ENCODE measurements at places on chromosomes 1 and 21.

DNA sequence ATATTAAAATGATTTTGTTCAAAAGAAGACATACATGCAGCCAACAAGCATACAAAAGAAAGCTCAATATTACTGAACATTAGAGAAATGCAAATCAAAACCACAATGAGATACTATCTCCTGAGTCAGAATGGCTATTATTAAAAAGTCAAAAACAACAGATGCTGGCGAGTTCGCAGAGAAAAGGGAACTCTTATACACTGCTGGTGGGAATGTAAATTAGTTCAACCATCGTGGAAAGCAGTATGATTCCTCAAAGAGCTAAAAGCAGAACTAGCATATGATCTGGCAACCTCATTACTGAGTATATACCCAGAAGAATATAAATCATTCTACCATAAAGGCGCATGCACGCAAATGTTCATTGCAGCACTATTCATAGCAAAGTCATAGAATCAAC, 126.0 kb upstream of the HMCN1 start:
- DNase-seq, result no peak

DNA sequence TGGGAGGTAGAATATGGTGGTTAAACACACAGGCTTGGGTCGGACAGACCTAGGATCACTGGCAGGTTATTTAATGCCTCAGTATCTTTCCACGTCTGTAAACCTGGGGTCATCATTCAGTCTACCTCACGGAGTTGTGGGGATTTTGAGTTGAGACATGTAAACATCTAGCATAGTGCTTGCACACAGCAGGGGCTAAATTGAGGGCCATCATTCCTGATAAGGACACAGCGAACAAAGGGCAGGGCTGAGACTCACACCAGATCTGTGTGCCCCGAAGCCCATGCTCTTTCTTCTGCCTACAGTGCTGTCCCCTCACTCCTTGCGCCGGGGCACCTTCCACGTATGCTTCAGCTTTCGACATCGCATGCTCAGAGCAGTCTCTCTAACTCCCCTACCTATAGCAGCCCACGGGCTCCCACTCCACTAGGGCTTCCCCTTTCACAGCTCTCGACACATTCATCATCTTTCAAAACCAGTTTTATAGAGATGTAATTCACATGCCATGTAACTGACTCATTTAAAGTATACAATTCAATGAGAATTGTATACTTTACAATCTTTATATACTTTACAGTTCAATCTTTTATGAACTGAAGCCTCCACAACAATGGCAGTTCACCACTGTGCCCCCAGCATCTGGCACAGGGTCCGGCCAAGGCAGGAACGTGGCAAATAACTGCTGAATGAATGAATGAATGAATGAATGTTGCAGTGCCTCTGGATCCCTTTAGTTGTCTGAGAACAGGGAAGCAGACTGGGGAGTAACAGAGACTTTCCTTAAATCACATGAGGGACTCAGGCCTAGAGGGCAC, 48.0 kb downstream of the GPR161 start:
- DNase-seq, result no peak

- no peak for DNase-seq
Observed at GRCh38 chr1:87712261-87713010, 383.8 kb downstream of the LMO4 start.

GRCh38 chr21:44750675-44751025, 39.3 kb upstream of the TSPEAR start:
- no peak for DNase-seq

GRCh38 chr1:19366599-19367536, 54.7 kb downstream of the SLC66A1 start:
- no peak for DNase-seq

DNA sequence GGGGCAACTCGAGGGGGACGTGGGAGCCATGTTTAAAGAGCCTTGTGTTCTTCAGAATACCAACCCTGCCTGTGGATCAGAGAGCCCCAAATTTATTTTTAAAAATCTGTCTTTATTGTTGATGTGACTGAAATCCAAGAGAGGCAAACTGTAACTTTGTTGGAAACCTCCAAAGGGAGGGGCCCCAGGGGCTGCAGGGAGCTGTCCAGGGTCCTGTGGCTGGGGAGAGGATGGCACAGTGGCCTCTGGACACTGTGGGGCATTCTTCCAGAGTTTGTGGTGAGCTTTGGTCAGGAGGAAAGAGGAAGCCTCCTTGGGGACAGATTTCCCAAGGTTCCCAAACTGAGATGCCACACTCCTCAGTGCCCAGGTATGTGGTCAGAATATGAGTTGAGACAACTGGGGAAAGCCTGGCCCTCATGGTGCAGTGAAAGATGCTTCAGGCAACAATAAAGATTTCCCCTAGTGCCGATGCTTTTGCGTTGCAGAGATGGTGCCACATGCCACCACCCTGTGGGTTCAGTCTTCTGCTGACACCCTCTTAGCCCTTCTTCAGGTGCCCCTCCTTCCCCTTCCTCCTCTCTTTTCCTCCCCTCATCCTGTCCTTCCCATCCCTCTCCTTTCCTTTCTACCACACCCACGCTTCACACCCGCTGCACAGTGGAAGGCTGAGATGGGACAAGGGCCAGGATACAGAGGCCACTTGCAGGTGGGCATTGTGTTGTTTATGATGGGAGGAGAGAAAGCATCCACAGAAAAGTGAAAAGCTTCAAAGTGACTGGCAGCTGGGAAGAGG, 122.1 kb downstream of the UCK2 start:
- DNase-seq, result peak; percentile 68

GRCh38 chr1:71587961-71588360, 507.1 kb upstream of the ZRANB2 start:
- no peak for DNase-seq

- no peak for DNase-seq
Observed at GRCh38 chr1:103527331-103527730, 1.8 kb downstream of the RNPC3 start.

DNA sequence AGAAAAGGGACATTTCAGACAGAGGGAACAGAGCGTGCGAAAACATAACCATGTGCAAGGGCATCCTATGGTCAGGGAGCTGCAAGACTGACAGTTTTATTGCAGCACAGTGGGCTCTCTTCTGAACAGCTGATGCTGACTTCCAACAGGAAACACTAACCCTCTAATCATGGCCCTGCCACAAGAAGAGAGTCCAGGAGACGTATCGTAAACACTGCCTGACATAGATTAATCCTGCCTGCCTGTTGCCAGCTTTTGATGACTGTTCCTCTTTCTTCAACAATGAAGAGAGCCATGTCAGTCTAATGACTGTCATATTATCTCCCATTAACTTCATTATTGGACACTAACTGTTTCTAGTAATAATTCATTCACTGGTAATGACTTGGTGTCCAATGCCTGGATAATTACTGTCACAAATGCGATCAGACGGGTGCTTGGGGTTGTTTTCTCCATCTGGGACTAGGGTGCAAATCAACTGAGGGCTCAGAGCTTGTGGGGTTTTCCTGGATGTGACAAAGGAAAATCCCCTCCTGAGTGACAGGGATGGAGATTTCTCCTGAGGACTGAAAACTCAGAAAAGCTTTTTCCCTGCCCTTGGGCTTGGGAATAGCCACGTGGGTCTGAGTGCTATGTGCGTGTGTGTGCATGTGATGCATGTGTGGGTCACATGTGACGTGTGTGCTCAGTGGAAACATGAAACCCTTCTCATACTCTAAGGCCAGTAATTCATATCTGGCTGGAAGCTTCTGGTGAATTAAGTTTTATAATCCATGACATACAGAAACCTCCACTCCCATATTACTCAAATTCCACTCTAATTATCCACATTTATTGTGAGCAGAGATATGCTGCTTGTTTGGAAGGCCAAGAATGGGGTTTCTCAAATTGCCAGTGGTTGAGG, 144.0 kb upstream of the PLXNA2 start:
- no peak for DNase-seq

DNA sequence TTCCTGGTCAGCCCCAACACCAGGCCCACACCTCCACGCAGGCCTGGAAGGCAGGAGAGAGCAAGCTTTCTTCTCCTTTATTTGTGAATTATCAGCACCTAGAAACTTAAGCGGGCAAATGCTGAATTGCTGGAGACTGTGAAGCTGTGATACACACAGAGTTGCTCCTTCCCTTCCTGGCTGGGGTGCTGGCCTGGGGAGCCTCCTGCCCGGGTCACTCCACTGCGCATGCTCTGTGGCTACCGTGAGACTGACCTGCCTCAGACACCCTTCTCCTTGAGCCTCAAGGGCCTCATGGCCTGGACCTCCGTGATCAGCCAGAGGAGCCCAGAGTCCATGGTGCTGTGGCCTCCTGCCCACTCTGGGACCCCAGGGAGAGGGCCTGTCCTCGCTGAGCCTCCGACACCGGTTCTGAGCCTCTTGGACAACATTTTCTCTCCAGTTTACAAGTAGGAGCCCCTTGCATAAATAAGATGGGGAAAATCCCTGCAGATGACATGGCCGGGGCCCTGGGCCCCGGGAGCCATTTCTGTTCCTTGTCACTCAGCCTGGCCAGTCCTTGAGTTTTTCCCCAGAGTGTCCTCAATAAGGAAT, 18.0 kb downstream of the AGPAT3 start:
- no peak for DNase-seq

DNA sequence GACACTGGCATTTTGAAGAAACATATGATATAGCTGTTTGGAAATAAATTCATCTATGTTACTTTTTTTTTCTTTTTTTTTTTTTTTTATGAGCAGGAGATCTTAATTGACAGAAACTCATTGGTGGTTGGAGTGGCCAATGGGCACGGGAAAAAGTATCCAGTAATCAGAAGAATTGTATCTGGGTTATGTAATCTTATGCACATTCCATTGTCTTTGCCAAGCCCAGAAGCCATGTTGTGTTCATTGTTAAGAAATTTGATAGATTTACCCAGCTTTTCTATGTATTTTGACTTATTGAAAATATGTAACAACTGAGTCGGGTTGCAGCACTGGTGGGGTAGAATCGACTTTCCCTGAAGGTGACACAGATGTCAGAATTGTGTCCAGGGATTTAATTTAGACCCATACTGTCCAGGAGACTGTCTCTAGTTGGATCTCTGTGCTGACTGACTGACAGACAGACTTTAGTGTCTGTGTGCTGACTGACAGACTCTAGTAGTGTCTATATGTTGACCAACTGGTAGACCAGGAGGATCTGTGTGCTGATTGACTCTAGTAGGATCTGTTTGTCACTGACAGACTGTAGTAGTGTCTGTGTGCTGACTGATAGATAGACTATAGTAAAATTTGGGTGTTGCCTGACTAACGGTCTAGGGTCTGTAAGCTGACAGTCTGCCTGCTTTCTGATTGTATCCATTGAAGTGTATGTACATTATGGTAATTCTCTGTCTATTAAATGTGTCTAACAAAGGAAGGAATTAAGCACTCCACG, 12.3 kb upstream of the C4BPB start:
- no peak for DNase-seq

DNA sequence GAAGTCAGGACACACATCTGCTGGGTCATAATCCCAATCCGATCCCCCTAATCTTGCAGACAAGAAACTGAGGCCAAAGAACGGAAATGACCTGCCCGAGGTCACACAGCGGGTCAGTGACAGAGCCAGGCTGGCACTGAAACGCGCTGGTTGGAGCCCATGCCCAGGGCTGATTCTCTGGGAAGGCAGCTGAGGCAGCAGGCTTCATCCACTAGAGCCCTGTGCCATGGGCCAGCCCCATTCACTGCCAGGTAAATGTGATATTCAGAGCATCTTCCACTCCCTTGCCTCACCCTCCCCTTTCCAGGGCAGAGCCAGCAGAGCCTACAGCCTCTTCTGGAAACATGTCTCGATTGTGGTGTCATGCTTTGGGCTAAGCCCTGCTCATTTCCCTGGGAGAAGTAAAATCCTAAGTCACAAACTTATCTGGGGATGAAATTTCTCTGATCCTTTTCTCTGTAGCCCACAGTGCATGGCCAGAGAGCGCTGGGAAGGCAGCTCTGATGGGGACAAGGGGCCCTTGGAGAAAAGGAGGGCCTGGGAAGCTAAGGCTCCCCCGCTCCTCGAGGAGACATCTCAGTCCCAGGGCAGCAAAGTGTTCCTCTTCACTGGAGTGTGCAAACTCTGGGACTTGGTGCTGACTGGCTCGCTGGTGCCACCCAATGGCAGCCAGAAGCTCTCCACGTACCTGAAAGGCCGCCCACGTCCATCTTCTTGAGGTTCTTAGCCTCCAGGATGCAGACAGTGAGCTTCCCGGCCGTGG, 110.4 kb downstream of the SYT2 start:
- DNase-seq, result peak; percentile 67

DNA sequence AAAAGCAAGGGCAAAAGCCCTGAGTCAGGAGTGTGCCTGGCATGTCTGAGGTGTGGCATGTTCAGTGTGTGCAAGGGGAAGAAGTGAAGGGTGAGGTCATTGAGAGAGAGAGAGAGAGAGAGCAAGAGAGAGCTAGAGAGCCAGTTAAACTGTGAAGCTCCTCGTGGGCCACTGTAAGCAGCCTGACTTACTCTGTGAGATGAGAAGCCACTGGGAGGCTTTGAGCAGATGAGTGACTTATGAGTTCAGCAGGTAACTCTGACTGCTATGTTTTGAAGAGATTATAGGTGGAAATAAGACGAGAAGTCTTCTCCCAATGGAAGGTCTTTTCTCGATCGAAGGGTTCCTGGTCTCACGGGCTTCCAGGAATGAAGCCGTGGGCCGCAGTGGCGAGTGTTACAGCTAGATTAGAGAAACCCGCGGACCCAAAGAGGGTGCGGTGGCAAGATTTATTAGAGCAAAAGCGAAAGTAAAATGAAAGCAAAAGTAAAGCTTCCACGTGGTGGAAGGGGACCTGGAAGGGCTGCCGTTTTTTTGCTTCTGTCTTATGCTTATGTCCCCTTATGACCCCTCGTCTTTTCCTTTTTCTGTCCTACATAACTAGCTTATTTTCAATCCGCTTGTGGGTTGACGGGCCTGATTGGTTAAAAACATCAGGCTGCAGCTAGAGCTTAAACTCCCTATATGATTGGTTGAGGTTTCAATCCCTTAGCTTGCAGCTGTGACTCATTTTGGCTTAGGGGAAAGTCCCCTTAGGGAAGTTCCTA, 323.1 kb upstream of the FAM78B start:
- DNase-seq, result no peak

GRCh38 chr21:39153842-39154241, 29.4 kb downstream of the PSMG1 start:
- DNase-seq, result no peak

GRCh38 chr1:175521249-175522040, 221.9 kb downstream of the TNR start:
- DNase-seq, result no peak

DNA sequence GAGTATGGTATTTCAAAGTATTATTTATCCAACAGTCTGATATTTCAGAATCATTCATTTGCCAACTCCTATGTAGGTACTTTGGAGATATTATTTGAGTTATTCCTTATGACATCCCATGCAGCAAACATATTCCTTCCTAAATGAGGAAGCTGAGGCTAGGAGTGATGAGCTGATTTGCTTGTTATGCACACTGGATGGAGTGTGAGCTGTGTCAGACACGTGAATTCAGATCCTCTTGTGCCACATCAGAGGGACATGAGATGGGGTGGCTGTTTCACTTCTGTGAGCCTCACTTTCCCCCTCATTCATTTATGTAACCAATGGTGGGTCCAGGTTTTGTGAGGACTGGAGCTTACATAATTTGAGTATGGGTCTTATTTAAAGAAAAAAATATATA, 215.9 kb downstream of the DISC1 start:
- DNase-seq, result no peak

- DNase-seq, result no peak
Observed at GRCh38 chr1:237613984-237614383, 276.7 kb downstream of the ZP4 start.

All from endothelial cell (in vitro differentiated cells).